CD4-positive, alpha-beta T cell (primary cell): ENCODE measurements at places on chromosomes 1 and 21. TPM values are rescaled to one million over a fixed set of nuclear protein-coding genes. Genes with fewer than 3 reads are reported as not detected.

- no peak for DNase-seq
- H3K27me3 ChIP-seq, result no peaks in the 10 kb centered on the region
- no peaks in the 10 kb centered on the region for H3K4me1 ChIP-seq
- H3K27ac ChIP-seq, result no peak overlapping the region
- no peaks in the 10 kb centered on the region for H3K36me3 ChIP-seq
- H3K4me3 ChIP-seq, result no peak overlapping the region
Measured at GRCh38 chr1:93702828-93703183, 21.2 kb upstream of the BCAR3 start.

DNA sequence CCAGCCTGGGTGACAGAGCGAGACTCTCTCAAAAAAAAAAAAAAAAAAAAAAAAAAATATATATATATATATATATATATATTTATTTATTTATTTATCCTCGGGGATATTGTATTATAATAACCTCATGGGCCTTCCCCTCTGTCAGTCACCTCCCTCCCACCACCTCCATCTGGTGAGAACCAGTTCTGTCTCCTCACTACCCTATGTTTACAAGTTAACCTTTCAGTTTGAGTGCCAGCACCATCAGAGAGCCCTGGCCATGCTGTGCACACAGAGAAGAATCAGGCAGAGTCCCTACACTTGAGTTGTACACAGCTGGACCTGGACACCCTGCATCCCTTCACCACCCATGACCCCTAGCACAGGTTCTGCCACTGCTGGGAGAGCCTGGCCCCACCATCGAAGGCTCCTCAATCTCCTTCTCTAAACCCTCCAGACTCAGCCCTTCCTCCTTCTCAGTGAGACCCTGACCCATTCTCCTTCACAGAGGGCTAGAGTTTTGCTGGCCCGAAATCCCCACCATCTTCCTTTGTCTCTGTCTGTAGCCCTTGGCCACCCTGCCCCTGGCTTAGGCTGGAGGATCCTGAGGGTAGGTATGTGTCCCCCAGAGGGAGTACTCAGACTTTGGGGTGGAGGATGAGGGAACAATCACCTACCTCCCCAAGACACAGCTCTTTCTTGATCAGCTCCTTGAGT, 1.2 kb downstream of the S100A5 start:
- no peak for DNase-seq
- H3K4me1 ChIP-seq, result peaks cover 85% of the 10 kb centered on the region
- no peak overlapping the region for H3K4me3 ChIP-seq
- H3K27me3 ChIP-seq, result no peaks in the 10 kb centered on the region
- H3K27ac ChIP-seq, result peak overlapping the region; percentile 74

DNA sequence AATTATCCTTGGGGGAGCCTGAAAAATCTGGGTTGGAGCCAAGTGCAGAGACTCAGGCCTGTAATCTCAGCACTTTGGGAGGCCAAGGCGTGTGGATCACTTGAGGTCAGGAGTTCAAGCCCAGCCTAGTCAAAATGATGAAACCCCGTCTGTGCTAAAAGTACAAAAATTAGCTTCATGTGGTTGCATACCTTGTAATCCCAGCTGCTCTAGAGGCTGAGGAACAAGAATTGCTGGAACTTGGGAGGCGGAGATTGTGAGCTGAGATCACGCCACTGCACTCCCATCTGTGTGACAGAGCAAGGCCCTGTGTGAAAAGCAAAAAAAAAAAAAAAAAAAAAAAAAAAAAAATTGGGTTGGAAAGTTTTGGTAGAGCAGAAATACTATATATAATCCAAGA, 1563.6 kb upstream of the PRMT6 start:
- no peaks in the 10 kb centered on the region for H3K36me3 ChIP-seq
- no peaks in the 10 kb centered on the region for H3K4me1 ChIP-seq
- H3K27me3 ChIP-seq, result no peaks in the 10 kb centered on the region
- no peak for DNase-seq
- no peak overlapping the region for H3K27ac ChIP-seq
- no peak overlapping the region for H3K4me3 ChIP-seq

DNA sequence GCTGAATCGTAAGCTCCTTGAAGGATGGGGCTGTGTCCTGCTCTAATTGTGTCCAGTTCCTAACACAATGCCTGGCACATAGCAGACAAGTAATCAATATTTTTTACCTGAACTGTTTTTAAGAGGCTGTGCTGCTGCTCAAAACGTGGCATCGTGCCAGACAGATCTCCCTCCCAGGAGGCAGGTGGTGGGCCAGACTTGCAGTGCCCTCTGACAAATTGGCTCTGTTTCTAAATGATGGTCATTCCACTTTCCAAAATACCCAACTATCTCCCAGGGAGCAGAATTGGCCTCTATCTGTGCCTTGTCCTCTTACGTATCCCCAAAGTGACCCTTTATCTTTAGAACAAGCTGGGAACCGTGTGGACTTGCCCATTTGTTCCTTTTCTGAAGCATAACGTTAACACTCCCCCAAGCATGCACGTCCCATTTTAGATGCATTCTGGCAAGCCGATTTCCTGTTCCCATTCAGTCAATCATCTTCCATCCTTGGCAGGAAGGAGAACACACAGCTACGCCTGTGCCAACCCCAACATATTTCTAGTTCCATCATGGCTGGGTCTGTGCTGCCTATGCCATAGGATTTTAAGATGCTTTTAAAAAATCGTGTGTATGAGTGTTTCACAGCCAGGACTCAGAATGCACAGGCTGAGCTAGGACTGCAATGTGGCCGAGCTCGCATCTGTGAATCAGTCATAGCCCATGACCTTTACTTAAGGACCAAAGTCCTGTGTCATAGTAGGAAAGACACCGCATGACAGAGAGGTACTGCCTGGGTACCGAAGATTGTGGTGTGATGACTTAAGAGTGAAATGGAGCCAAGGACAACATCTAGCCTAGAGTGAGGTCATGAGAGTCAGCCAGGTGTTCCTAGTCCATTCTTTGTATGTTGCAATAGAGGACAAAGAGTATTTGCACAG, 408.6 kb downstream of the PRDM2 start:
- H3K4me1 ChIP-seq, result no peaks in the 10 kb centered on the region
- no peak overlapping the region for H3K27ac ChIP-seq
- H3K36me3 ChIP-seq, result no peaks in the 10 kb centered on the region
- no peak for DNase-seq
- no peak overlapping the region for H3K4me3 ChIP-seq
- no peaks in the 10 kb centered on the region for H3K27me3 ChIP-seq

DNA sequence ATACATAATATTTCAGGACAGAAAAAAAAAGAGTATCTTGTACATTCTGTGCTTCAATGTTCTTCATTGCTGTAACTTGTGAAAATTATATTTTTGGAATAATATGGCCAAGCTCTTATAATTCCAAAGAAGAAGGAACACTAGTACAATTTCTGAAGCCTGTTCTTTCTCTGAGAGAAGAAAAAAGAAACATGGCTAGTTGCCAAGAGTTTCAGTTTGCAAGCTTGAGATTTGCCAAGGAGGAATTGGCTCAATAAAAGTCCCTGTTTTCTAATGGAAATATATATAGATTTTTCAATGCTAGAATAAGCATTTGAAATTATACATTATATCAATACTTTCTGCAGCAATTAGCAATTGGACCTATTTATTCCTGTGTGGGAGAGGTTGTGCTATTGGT, 285.2 kb upstream of the NEGR1 start:
- no peaks in the 10 kb centered on the region for H3K27me3 ChIP-seq
- no peaks in the 10 kb centered on the region for H3K36me3 ChIP-seq
- DNase-seq, result no peak
- H3K27ac ChIP-seq, result no peak overlapping the region
- no peak overlapping the region for H3K4me3 ChIP-seq

GRCh38 chr1:10216090-10216749, 5.8 kb downstream of the KIF1B start:
- H3K36me3 ChIP-seq, result no peaks in the 10 kb centered on the region
- peaks cover 12% of the 10 kb centered on the region for H3K4me1 ChIP-seq
- H3K27me3 ChIP-seq, result no peaks in the 10 kb centered on the region
- no peak overlapping the region for H3K27ac ChIP-seq
- DNase-seq, result no peak

DNA sequence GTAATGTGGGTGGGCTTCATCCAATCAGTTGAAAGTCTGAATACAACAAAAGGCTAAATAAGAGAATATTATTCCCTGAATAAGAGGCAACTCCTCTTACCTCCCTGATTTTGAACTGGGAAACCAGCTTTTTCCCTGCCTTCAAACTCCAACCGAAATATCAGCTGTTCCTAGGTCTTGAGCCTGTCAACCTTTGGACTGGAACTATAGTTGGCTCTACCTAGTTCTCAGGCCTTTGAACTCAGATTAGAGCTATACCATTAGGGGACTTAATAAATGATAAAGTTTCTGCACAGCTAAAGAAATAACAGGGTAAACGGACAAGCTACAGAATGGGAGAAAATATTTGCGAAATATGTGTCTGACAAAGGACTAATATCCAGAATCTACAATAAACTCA, 43.8 kb upstream of the BEND5 start:
- no peak overlapping the region for H3K4me3 ChIP-seq
- H3K27ac ChIP-seq, result no peak overlapping the region
- no peak for DNase-seq
- no peaks in the 10 kb centered on the region for H3K4me1 ChIP-seq
- no peaks in the 10 kb centered on the region for H3K27me3 ChIP-seq
- no peaks in the 10 kb centered on the region for H3K36me3 ChIP-seq

- H3K27ac ChIP-seq, result no peak overlapping the region
- H3K27me3 ChIP-seq, result no peaks in the 10 kb centered on the region
- peaks cover 47% of the 10 kb centered on the region for H3K4me1 ChIP-seq
- no peaks in the 10 kb centered on the region for H3K36me3 ChIP-seq
- DNase-seq, result no peak
- H3K4me3 ChIP-seq, result no peak overlapping the region
Measured at GRCh38 chr1:92968138-92969032, 7.1 kb upstream of the DIPK1A start.

DNA sequence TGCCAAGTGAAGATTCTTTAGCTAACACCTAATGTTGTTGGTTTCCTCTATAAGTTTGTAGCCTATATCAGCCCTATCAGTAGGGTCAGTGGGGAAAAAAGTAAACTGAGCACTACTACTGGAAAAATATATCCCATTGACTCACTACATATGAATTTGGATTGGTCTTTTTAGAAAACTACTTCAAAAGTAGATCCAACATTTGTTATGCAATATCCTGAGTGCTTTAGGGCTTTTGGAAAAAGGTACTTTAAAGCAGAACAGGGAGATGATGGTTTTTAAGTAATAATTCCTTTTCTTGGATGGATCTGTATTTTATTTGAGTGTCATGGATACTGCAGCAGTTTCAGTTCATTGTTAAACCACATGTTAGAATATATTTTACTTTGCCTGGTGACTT, 7.1 kb downstream of the C1orf21 start:
- H3K27me3 ChIP-seq, result peaks cover 9% of the 10 kb centered on the region
- no peak overlapping the region for H3K27ac ChIP-seq
- DNase-seq, result no peak
- no peaks in the 10 kb centered on the region for H3K4me1 ChIP-seq
- no peak overlapping the region for H3K4me3 ChIP-seq

DNA sequence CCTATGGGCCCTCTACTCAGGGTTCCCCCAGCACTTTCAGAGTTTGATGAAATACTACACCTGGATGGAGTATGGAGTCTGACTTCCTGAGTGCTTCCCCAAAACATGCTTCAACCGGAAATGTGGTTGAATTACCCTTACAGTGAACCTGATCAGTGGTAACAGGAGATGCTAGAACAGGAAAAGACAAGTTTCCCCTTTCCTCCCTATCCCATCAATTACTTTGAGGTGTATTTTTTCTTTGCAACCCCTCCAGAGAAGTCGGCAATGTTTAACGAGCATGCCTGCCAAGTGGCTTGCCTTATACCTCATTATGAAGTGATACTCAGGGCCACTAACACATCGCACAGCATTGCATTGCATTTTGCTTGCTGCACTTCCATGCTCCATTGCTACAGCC, 7.0 kb downstream of the KRTAP15-1 start:
- H3K4me1 ChIP-seq, result no peaks in the 10 kb centered on the region
- H3K4me3 ChIP-seq, result no peak overlapping the region
- H3K36me3 ChIP-seq, result no peaks in the 10 kb centered on the region
- H3K27me3 ChIP-seq, result peaks cover 6% of the 10 kb centered on the region
- H3K27ac ChIP-seq, result no peak overlapping the region

- H3K27ac ChIP-seq, result no peak overlapping the region
- no peak for DNase-seq
- H3K36me3 ChIP-seq, result no peaks in the 10 kb centered on the region
- H3K4me1 ChIP-seq, result no peaks in the 10 kb centered on the region
- no peaks in the 10 kb centered on the region for H3K27me3 ChIP-seq
- H3K4me3 ChIP-seq, result no peak overlapping the region
Measured at GRCh38 chr1:32494196-32494595, 29.3 kb downstream of the ZBTB8B start.

DNA sequence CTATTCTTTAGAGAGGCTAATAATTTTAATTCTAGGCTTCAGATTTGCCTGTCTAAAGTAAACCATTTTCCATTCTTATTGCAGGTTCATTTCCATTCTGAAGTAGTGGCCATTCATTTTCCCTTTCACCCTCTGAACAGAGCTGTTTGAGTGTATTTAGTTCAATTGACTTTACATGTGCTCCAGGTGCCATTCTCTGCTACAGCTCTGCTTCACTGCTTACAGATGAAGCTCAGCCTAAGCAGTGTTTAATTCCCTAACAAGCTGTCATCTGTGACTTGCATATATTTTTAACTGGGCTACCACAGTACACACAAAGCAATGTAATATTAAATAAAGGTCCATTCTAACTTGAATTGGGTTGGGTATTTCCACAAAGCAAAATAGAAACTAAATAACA, 1031.6 kb downstream of the KCNT2 start:
- H3K4me1 ChIP-seq, result no peaks in the 10 kb centered on the region
- no peak overlapping the region for H3K4me3 ChIP-seq
- no peak overlapping the region for H3K27ac ChIP-seq
- DNase-seq, result no peak
- H3K27me3 ChIP-seq, result no peaks in the 10 kb centered on the region
- no peaks in the 10 kb centered on the region for H3K36me3 ChIP-seq

GRCh38 chr1:109767637-109768334, 4.1 kb upstream of the EPS8L3 start:
- no peak for DNase-seq
- no peaks in the 10 kb centered on the region for H3K27me3 ChIP-seq
- H3K36me3 ChIP-seq, result no peaks in the 10 kb centered on the region
- H3K27ac ChIP-seq, result no peak overlapping the region
- H3K4me3 ChIP-seq, result no peak overlapping the region

Gene OR14K1
- total RNA-seq, result not detected

Gene TGFB2
- 0.11 TPM for total RNA-seq

Gene HTR6
- total RNA-seq, result 2.1 TPM

Gene CFAP107
- total RNA-seq, result not detected

Gene PGBD5
- not detected for total RNA-seq

Gene CFAP141
- total RNA-seq, result not detected
